Activated T-helper 1 cell treated with anti-CD3 and anti-CD28 coated beads, Interleukin-12 subunit alpha, Interleukin-12 subunit beta, Interleukin-2, Interleukin-4 antibody, amounts not matched to agents 30 ng/mL and 10 ng/mL and 1 ng/mL, durations not matched to agents 14 hours and 24 hours and 36 hours (primary cell): ENCODE measurements at places on chromosomes 3 and 15. TPM values are rescaled to one million over a fixed set of nuclear protein-coding genes. Genes with fewer than 3 reads are reported as not detected.

GRCh38 chr3:21435871-21436270, 315.1 kb downstream of the ZNF385D start:
- H3K36me3 ChIP-seq: no peaks in the 10 kb centered on the region
- no peak overlapping the region for H3K4me3 ChIP-seq
- H3K27ac ChIP-seq: no peak overlapping the region
- no peaks in the 10 kb centered on the region for H3K27me3 ChIP-seq
- no peaks in the 10 kb centered on the region for H3K4me1 ChIP-seq

DNA sequence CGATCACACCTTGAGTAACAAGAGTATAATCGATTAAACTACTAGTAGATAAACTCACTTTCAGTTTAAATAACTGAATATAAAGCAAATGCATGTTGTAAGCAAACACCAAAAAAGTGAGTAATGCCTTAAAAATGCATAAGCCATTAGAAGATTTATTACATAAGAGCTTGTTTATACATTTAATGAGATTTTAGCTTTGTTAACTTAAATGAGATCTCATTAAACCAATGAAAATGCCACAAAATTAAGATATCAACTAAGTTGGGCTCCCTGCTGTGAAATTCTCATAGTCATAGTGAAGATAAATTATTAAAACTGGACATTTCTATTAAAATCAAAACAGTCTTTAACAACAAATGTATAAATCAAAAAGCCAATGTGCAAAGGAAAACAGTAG, 701.2 kb downstream of the NLGN1 start:
- no peaks in the 10 kb centered on the region for H3K27me3 ChIP-seq
- no peak overlapping the region for H3K27ac ChIP-seq
- H3K4me1 ChIP-seq: no peaks in the 10 kb centered on the region
- no peak overlapping the region for H3K4me3 ChIP-seq
- DNase-seq: no peak
- H3K36me3 ChIP-seq: no peaks in the 10 kb centered on the region

GRCh38 chr3:133892541-133893231, 3.0 kb downstream of the RAB6B start:
- H3K4me1 ChIP-seq: no peaks in the 10 kb centered on the region
- no peaks in the 10 kb centered on the region for H3K36me3 ChIP-seq
- H3K4me3 ChIP-seq: no peak overlapping the region

GRCh38 chr15:95501865-95502264, 828.6 kb upstream of the NR2F2 start:
- no peak overlapping the region for H3K27ac ChIP-seq
- peaks cover 1% of the 10 kb centered on the region for H3K36me3 ChIP-seq
- H3K4me3 ChIP-seq: no peak overlapping the region
- peaks cover 30% of the 10 kb centered on the region for H3K4me1 ChIP-seq
- peaks cover 1% of the 10 kb centered on the region for H3K27me3 ChIP-seq

GRCh38 chr3:60079076-60079475, 1029.3 kb upstream of the CFAP20DC start:
- H3K27ac ChIP-seq: peak overlapping the region; percentile 95
- no peaks in the 10 kb centered on the region for H3K27me3 ChIP-seq
- H3K4me3 ChIP-seq: peak overlapping the region; percentile 86
- H3K4me1 ChIP-seq: peaks cover 91% of the 10 kb centered on the region
- peaks cover 18% of the 10 kb centered on the region for H3K36me3 ChIP-seq

DNA sequence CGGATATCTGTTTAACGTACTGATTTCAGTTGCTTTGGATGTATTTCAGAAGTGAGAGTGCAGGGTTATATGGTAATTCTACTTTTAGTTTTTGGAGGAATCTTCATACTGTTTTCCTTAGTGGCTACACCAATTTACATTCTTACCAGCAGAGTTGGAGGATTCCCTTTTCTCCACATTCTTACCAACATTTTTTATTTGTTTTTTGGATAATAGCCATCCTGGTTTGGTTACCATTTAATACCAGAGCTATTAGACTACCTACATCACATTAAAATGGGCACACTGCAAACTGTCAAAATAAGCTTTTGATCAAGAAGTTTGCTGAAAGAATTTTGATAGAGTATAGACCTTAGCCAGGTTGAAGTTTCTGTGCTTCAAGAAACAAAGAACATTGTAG, 217.2 kb upstream of the CFAP20DC start:
- no peaks in the 10 kb centered on the region for H3K36me3 ChIP-seq
- DNase-seq: no peak
- H3K27ac ChIP-seq: no peak overlapping the region
- H3K27me3 ChIP-seq: no peaks in the 10 kb centered on the region
- no peaks in the 10 kb centered on the region for H3K4me1 ChIP-seq

GRCh38 chr15:60391722-60392315, 6.0 kb downstream of the ANXA2 start:
- no peak for DNase-seq
- H3K27ac ChIP-seq: peak overlapping the region; percentile 53

Gene OIP5
- total RNA-seq: 15.6 and 17.6 TPM in 2 replicates

Gene SLC24A1
- total RNA-seq: 4.4 and 5.0 TPM in 2 replicates
